ENCODE measurements at places on chromosomes 11 and 22.

- no peak for DNase-seq
These were observed 60.4 kb downstream of the ST3GAL4 start for GRCh38 chr11:126415669-126416420.

- peak; percentile 25 for DNase-seq
These were observed 108.9 kb upstream of the CLMP start for GRCh38 chr11:123303924-123304323.

- no peak for DNase-seq
These were observed 33.3 kb downstream of the CTTN start for GRCh38 chr11:70431611-70432010.

- no peak for DNase-seq
These were observed 124.7 kb upstream of the CCDC90B start for GRCh38 chr11:83410605-83411565.

- no peak for DNase-seq
These were observed 43.4 kb upstream of the FBLN1 start for GRCh38 chr22:45459235-45459634.

DNA sequence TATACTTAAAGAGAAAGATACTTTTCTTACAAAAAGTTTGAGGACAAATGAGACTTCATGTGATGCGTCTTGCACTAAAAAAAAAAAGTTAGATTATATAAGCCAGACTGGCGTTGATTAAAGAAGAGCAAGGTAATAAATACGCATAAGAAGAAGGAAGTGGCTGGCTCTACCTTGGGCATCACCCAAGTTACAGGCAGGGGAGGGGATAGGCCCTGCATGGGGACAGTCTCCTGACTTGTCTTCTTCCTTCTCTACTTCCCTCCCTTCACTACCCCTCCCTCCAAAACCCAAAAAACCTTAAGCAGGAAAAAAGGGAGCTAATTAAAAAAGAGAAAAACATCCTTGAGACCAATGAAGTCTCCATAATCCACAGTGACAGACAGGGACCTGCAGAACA, 22.3 kb upstream of the TMA7B start:
- DNase-seq: peak; percentile 46

GRCh38 chr22:43364169-43364435, 20.9 kb upstream of the SCUBE1 start:
- no peak for DNase-seq

DNA sequence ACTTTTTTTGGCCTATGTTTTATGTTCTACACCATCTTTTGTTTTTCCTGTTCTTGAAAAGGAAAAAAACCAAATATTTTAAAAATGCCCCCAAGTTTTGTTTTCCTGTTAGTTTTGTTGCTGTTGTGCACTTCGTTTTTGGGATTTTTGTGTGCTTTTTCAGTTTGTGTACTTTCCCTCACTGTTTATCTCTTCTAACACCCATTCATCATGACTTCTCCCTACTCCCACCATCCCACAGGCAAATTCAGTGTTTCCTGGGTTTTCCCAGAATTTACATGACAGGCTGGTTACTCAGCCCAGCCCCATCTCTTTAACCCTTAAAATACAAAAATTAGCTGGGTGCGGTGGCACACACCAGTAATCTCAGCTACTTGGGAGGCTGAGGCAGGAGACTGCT, 15.6 kb downstream of the TMEM123 start:
- no peak for DNase-seq

DNA sequence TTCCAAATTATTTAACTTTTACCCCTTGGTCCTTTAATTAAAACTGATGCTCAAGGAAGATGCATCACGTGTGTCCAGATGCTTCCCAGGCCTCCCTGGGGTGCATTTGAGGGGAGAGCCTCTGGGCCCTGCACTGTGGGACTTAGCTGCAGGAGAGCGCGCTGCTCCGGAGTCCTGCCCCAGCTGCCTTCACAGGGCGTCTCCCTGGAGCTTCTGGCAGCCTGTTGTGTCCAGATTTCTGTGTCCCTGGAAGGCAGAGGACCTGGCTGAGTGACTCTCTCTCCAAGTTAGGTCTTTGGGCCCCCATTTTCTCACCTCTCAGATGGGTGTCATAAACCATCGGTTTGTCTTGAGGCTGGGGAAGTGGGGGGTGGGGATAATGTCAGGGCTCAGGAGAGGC, 3.0 kb downstream of the ARHGAP8 start:
- DNase-seq: no peak

GRCh38 chr11:70641369-70641768, 243.0 kb downstream of the CTTN start:
- DNase-seq: no peak

GRCh38 chr22:20601308-20601707, 93.9 kb downstream of the MED15 start:
- DNase-seq: no peak

- DNase-seq: no peak
These were observed 59.8 kb downstream of the UVRAG start for GRCh38 chr11:75874684-75875341.

Measured in CD4-positive, alpha-beta T cell treated with Interferon alpha-2 for 1 hour (primary cell).